AG04450 (cell line): ENCODE measurements at places on chromosomes 13 and 19.

DNA sequence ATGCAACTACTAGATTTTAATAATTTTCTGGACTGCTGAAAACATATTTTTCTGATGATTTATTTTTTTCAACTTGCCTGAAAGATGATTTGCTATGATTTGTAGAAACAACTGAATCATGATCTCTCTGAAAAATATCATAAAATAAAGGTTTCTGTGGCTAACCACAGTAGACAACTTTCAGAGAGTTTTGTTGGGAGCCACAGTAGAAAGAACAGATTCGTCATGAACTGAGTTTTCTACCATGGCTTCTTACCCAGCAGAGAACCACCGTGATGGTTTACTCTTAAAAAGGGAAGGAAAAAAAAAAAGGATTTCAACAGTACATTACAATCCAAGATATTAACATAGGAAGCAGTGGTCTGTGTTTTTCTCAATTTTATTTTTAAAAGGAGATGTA lies 18.0 kb downstream of the ZAR1L start:
- DNase-seq, result no peak

GRCh38 chr13:73075546-73075945 lies 16.7 kb downstream of the KLF5 start:
- DNase-seq, result no peak

- no peak for DNase-seq
Observed at GRCh38 chr13:95403349-95404140, 102.3 kb upstream of the ABCC4 start.

GRCh38 chr19:21197590-21198295 lies 55.9 kb downstream of the ZNF431 start:
- no peak for DNase-seq

- no peak for DNase-seq
Observed at GRCh38 chr13:36769126-36769525, 49.9 kb upstream of the RFXAP start.

- DNase-seq, result no peak
Observed at GRCh38 chr13:60028021-60028420, 135.7 kb downstream of the DIAPH3 start.

DNA sequence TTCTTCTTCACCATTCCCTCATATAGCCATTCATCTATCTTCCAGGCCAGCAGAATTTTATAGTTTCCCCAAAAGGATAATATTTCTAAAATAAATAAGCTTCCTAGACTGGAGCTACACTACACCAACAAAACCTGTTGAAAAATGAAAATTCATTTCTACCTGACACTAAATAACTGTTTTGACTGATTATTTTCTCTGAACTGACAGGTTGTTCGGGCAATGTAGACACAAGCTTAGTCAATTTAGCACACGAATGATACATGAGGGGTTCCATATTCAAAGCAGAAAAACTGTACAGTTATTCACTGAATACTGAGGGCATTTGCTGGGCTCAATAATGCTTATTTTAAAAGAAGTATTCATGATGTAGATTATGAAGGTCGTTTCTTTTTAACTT lies 589.7 kb downstream of the LIG4 start:
- no peak for DNase-seq

GRCh38 chr13:99015606-99016490 lies 38.0 kb upstream of the DOCK9 start:
- no peak for DNase-seq

- DNase-seq, result no peak
Observed at GRCh38 chr13:39890537-39890936, 235.1 kb downstream of the COG6 start.

- no peak for DNase-seq
Observed at GRCh38 chr19:46913198-46913851, 52.5 kb downstream of the ARHGAP35 start.

DNA sequence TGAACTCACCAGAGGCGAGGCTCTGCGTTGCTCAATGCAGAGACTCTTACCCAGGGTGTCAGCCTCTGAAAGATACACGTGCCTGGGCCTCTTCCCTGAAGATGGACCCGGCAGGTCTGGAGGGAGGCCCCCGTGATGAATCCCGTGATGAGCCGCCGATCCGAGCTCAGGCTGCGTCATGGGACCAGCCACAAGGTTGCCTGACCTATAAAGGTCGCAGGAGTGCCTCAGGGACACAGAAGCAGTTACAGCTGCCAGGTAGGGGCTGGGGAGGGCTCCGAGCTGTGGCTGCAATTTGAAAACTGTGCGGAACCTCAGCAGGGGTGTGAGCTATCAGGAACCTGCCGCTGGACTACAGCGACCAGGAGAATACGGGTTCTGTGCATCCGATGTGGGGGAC lies 10.5 kb upstream of the ATP11A start:
- no peak for DNase-seq

- DNase-seq, result no peak
Observed at GRCh38 chr19:34109596-34109995, 62.7 kb upstream of the LSM14A start.

- no peak for DNase-seq
Observed at GRCh38 chr13:93338906-93339305, 112.3 kb downstream of the GPC6 start.

- DNase-seq, result no peak
Observed at GRCh38 chr19:50793558-50794065, 3.4 kb downstream of the ACP4 start.

DNA sequence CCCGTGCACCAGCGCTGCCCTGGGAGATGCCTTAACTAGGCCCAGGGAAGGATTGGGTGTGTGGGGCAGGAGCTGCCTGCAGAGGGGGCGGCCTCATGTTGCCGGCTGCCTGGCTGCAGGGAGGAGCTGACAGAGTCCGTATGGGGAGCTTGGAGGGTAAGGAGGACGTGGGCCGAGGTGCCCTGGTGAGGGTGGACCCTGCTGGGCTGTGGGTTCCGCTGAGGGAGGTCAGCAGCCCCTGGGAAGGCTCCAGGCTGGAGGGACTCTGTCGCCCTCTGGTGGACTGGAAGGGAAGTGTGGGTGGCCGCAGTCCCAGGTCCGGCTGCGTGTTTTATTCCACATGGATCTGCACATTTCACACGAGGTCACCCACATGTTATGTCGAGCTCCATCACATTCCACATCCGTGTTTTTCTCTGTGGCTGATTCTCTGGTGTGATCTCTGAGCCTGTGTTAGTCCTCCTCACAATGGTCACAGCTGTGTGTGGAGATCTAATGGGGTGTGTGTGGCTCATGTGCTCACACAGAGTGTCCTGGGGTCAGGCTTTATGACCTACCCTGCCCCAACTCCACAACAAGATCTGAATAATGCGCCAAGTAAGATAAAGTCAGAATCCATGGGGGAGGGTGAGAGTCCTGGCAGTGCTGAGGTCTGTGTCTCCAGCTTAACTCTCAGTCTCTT lies 1.8 kb upstream of the CEACAM8 start:
- DNase-seq, result no peak

DNA sequence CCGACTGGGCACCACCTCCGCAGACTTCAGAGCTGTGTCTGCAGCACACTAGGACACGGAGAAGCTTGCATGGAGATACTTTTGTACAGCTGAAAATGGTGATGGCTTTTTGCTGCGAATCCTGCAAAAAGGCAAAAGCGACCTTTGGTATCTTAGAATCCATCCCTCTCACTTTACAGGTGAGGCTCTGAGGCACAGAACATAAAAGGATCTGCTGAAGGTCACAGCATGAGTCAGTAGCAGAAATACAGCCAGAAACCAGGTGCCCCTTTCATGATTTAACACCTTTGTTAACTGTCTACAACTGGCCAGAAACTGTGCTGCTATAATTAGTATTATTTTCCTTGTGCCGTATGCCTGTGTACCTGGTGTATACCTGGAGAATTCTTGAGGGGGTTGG lies 48.3 kb downstream of the EFNB2 start:
- no peak for DNase-seq

DNA sequence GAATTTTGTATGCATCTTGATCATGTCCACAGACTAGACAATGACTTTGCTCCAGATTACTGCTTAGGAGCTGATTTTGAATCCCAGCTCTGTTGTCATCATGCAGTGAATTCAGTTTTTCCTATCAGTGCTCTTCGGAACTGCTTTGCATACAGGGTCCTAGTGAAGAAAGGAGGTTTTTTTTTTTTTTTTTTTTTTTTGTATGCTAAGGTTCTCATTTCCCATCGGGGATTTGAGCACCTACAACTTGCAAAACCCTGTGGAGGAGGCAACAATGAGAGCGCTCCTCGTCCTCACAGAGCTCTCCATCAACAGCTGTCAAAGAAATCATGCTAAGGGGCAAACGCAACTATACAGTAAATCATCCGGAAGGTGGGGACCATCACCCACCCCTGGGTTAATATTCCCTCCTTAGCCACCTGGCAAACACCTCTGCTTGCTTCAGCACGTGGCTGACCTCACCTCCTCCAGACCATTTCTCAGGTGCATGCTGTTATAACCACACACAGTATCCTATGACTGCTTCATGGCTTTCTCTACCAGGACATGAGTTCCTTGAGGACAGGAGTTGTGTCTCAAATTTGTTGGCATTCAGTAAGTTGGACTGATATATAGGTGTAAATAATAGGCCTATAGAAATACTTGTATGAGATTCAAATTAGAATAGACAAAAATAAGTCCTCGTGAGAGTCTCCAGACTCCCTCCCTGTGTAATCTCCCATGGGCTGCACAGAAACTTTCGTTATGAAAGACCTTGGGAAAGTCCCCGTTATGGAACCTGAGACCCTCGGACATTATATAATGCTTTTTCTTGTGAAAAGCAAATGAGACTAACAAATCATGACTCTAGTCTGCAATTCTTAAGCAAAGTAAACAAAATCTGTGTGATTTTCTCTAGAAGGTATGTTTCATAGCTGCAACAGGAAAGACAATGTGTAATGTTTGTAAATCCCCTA lies 113.8 kb downstream of the KATNAL1 start:
- DNase-seq, result no peak

DNA sequence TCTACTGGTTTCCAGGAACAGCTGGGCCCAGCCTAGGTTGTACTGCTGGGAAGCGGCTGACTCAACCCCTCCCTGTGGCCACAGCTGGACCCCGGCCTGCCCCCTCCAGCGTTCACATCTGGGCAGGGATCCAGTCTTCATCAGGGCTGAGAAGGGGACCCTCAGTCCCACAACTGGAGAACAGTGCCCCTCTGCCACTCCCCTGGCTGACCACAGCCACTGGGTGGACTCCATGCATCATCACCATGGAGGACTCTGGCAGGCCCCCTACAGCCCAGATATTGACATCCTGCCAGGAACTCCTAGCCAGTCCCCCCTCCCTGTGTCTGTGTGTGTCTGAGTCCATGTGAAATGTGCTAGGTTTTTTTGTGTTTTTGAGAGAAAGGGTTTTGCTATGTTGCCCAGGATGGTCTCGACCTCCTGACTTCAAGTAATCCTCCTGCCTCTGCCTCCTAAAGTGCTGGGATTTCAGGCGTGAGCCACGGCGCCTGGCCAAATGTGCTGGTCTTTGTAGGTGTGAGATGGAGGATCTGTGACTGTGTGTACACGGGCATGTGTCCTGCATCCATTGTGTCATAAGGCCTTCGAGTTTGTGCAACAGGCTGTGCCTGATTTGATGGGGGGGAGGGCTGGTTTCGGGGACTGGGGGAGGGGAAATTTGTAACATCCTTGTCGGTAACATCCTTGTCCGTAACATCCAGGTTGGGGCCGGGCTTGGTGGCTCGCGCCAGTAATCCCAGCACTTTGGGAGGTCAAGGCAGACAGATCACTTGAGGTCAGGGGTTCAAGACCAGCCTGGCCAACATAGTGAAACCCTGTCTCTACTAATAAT lies 4.0 kb upstream of the HOOK2 start:
- no peak for DNase-seq

DNA sequence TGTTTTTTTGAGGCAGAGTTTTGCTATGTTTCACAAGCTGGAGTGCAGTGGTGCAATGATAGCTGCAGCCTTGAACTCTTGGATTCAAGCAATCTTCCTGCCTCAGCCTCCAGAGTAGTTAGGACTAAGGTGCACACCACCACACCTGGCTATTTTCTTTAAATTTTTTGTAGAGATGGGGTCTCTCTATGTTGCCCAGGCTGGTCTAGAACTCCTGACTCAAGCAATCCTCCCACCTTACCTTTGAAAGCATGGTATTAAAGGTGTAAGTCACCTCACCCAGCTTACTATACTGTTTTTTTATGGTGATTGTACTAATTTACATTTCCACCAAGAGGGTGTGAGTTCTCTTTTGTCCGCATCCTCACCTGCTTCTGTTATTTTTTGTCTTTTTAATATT lies 110.0 kb downstream of the FREM2 start:
- DNase-seq, result no peak

GRCh38 chr13:49759503-49759902 lies 33.0 kb downstream of the KPNA3 start:
- DNase-seq, result no peak

DNA sequence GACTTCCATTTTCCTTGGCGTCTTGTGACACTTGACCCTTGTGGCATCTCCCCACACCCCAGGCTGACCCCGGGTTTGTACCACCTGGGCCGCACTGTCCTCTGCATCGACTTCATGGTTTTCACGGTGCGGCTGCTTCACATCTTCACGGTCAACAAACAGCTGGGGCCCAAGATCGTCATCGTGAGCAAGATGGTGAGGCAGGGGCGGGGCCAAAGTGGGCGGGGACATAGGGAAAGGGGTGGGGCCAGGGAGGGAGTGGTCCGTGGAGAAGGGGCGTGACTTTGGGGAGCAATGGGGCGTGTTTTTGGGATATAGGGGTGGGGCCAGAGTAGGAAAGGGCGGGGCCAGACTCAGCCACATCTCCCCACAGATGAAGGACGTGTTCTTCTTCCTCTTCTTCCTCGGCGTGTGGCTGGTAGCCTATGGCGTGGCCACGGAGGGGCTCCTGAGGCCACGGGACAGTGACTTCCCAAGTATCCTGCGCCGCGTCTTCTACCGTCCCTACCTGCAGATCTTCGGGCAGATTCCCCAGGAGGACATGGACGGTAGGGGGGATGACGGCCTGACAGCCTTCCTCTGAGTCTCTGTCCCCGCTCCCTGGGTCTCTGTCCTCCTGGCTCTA lies 42.8 kb downstream of the TRPM4 start:
- no peak for DNase-seq

GRCh38 chr13:49421391-49421790 lies 22.5 kb downstream of the CAB39L start:
- no peak for DNase-seq

- no peak for DNase-seq
Observed at GRCh38 chr13:28181413-28181812, 43.1 kb downstream of the PAN3 start.

GRCh38 chr13:108278466-108278865 lies 8.9 kb downstream of the TNFSF13B start:
- no peak for DNase-seq

DNA sequence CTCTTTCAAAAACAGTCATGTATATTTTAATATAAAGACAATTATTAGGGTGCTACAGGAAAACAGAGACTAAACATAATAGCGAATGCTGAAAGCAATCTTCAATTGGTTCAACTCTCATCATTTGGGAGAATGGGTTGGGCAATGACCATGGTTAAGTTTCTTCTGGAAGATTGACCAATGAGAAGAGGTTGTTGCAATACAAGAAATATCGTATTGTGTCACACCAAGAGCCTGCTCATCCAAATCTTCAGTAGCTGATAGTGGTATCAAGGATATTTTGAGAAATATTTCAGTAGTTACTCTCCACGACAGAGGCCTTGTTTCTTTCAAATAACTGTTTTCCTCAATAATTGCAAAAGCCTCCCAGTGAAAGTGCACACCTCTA lies 83.0 kb upstream of the FNDC3A start:
- no peak for DNase-seq

- no peak for DNase-seq
Observed at GRCh38 chr13:87080100-87080779, 590.9 kb upstream of the SLITRK5 start.
